ENCODE measurements at places on chromosomes 5 and 9.

- DNase-seq = peak; percentile 76
Measured at GRCh38 chr9:22817181-22817580, 370.6 kb downstream of the DMRTA1 start.

GRCh38 chr9:133843250-133843649 lies 105.1 kb upstream of the SARDH start:
- DNase-seq = no peak

GRCh38 chr5:77770293-77771005 lies 5.7 kb downstream of the TBCA start:
- DNase-seq = no peak

- peak; percentile 89 for DNase-seq
Measured at GRCh38 chr5:148858106-148858505, 31.7 kb downstream of the ADRB2 start.

GRCh38 chr9:132505991-132506655 lies 76.3 kb upstream of the BARHL1 start:
- DNase-seq = no peak

- no peak for DNase-seq
Measured at GRCh38 chr5:27009540-27009915, 28.9 kb downstream of the CDH9 start.

DNA sequence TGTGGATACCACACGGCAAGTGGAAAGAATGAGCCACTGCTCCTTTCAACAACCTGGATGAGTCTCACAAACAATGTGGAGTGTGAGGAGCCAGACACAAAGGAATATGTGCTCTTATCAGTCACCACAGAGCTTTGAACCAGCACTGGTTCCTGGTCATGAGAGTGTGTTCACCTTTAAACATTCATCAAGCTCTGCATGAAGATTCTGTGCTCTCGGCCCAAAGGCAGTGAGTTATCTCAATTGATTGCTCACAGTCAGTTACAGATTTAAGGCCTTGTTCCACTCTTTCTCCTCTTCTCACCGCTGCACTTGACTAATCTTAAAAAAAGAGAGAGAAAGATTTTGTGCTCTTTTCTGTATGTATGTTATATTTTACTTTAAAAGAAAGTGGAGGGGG lies 19.4 kb downstream of the LRSAM1 start:
- DNase-seq = no peak

All from fibroblast of skin of scalp (primary cell).